8988T (cell line): ENCODE measurements at places on chromosomes 11 and 22.

DNA sequence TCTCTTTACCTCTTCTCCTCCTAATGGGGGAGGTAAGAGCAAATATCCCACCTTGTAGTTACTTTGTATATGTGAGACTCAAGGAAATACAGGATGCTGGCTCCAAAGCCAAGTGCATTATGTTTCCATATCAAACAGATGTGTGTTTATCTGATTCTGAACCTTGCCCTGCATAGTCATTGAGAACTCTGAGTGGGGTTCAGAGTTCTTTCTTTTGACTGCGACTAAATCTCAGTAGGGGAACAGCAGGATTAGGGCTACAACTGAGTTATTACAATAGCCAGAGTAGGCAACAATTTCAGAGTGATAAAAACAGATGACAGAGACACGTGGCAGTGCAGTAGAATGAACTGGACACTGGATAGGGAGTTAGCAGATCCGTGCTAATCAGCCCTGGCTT lies 34.1 kb upstream of the TLCD5 start:
- no peak for DNase-seq

GRCh38 chr11:112016765-112017376 lies 8.3 kb upstream of the DLAT start:
- DNase-seq = no peak

GRCh38 chr11:62171261-62171723 lies 18.7 kb upstream of the SCGB1D1 start:
- DNase-seq = no peak

- DNase-seq = no peak
Observed at GRCh38 chr11:74322667-74323066, 11.2 kb upstream of the P4HA3 start.

- DNase-seq = no peak
Observed at GRCh38 chr22:38080850-38081635, 2.9 kb downstream of the SLC16A8 start.

DNA sequence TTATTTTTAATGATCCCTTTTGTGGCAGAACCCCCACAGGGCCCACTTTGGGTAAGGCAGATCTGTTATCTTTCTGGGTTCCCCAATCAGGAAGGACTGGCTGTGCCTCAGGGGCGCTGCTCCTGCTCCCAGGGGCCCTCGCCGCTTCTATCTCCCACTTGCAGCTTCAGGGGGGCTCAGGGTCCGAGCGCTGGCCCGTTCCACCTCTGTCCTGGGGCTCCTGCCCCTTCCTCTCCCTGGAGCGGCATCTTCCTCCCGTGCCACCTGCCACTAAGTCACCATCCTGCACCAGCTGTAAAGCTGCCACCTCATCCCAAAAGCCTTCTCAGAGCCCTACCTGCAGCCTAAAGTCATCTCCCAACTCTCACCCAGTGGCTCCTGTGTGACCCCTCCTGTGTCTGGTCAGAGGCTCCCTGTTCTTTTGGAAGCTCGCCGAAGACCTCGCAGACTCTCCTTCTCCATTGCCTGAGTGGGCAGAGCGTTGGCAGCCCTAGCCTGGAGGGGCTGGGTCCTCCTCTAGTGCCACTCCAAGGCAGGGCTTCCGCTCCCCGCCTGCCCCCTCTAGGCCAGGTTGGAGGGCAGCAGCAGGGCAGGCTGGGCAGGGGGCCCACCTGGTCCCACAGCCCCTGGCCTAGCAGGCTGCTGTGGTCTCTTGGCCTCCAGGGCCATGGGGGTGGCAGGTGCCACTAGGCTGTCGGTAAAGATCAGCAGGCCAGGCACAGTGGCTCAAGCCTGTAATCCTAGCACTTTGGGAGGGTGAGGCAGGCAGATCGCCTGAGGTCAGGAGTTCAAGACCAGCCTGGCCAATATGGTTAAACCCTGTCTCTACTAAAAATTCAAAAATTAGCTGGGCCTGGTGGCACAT lies 106.7 kb downstream of the MORC2 start:
- peak; percentile 6 for DNase-seq

- DNase-seq = no peak
Observed at GRCh38 chr11:11243590-11244469, 109.2 kb downstream of the CSNK2A3 start.

DNA sequence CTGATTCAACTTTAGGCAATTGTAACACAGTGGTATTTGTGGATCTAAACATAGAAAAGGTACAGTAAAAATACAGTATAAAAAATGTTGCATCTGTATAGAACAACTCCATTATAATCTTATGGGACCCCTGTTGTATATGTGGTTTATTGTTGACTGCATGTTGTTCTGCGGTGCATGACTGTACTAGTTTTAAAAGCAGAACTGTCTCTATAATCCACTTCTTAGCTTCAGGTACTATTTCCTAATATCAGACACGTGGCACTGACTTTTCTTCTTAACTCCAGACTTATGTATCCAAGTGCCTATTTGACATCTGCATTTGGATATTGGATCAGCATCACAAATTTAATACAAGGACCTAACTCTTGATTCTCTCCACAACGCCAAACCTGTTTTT lies 41.1 kb downstream of the PACS1 start:
- no peak for DNase-seq

DNA sequence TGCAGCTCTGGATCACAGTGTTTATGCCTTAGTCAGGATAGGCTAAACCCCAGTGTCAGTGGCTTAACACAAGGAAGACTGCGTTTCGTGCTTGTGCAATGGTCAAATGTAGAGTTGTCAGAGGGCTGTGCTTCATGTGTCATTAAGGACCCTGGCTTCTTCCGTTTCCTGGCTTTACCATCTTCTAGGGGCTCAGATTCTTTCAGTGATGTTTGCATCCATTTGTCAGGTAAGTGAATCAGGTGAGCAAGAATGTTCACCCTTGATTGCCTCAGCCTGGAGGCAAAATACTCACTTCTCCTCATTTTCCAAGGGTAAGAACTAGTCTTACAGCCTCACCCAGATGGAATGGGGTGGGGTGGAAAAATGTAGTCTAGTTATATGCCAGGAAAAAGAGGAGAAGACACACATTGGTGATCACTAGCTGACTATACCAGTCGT lies 20.5 kb upstream of the AMOTL1 start:
- no peak for DNase-seq
